GM23338 (cell line): ENCODE measurements at places on chromosomes 2 and 18. TPM values are rescaled to one million over a fixed set of nuclear protein-coding genes. Genes with fewer than 3 reads are reported as not detected.
A peak's percentile ranks its signal among the peaks of the same experiment; 100 is the strongest.

DNA sequence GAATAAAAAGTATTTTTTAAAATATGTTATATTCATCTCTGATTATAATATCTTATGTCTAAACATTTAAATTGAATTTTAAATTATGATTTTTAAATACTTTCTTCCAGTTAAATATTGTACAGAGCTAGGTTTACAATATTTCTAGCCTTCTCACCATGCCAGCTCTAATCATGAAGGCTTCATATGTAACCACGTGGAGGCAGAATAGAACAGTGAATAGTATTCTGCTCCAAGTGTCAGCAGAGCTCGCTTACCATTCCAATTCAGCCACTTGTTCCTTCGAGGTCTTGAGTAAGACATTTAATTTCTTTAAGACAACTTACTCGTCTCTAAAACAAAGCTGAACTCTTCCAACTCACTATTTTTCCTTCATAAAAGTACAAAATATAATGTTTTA is 871.8 kb downstream of the SUCLG1 start:
- DNase-seq = no peak
- H3K27ac ChIP-seq = no peak overlapping the region
- no peak overlapping the region for H3K4me3 ChIP-seq
- no peaks in the 10 kb centered on the region for H3K27me3 ChIP-seq

GRCh38 chr2:227607941-227608340 is 6.7 kb downstream of the SCYGR3 start:
- H3K4me1 ChIP-seq = no peaks in the 10 kb centered on the region
- H3K27ac ChIP-seq = no peak overlapping the region
- H3K4me3 ChIP-seq = no peak overlapping the region

DNA sequence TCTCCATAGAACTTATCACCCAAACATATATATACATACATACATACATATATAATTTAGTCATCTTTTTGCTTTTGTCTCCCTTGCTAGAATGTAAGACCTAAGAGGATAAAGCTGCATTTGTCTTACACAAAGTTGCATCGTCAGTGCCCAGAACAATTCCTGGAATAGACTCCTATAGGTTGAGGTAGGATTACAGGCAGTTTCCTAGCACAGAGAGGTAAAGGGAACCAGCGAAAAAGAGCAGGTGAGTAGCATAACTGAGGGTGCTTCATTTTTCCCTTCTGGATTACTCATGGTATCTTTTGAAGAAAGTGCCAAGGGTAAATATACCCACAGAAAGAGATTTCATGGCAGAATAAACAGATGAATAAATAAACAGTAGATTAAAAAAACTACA is 68.1 kb upstream of the AMMECR1L start:
- DNase-seq = no peak
- no peaks in the 10 kb centered on the region for H3K27me3 ChIP-seq
- peaks cover 33% of the 10 kb centered on the region for H3K36me3 ChIP-seq
- no peak overlapping the region for H3K4me3 ChIP-seq
- H3K4me1 ChIP-seq = no peaks in the 10 kb centered on the region
- no peak overlapping the region; the same call in 1 of the 2 replicates for H3K27ac ChIP-seq

- 0 out of 2 replicates have a peak, but pooled peaks cover 3% of the 10 kb centered on the region for H3K36me3 ChIP-seq
- no peak overlapping the region for H3K4me3 ChIP-seq
- H3K27me3 ChIP-seq = no peaks in the 10 kb centered on the region
- H3K27ac ChIP-seq = no peak overlapping the region
Measured at GRCh38 chr2:20582600-20583221, 68.2 kb downstream of the HS1BP3 start.

Gene TEX44
- not detected in 2 replicates for total RNA-seq

Gene TXNDC2
- total RNA-seq = not detected in 2 replicates

DNA sequence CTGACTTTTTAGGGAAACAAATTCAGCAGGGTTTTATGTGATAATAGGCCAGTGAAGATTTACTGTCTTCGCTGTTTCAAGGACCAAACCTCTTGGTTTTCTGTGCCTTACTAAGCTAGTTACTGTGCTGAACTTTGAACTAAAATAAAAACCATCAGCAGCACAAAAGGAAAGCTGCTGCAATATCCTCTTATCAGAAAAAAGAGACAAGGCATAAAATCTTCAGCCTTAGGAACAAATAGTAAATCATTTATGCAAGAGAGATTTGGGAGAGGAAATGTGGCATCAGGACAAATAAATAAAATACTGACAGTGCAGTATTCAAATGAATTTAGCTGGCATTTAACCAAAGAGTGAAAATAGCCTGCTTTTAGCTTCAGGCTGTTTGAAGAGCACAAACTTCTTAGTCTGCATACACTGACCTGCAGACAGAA is 64.1 kb upstream of the EHBP1 start:
- no peaks in the 10 kb centered on the region for H3K27me3 ChIP-seq
- DNase-seq = no peak
- no peaks in the 10 kb centered on the region for H3K36me3 ChIP-seq

Gene LIMS3
- total RNA-seq = 0.31 and 1.0 TPM in 2 replicates

- H3K36me3 ChIP-seq = no peaks in the 10 kb centered on the region
- H3K4me1 ChIP-seq = peaks cover 13% of the 10 kb centered on the region; the same call in 1 of the 2 replicates
- no peak overlapping the region for H3K27ac ChIP-seq
- H3K27me3 ChIP-seq = no peaks in the 10 kb centered on the region
Measured at GRCh38 chr18:73690222-73690621, 457.4 kb downstream of the FBXO15 start.

DNA sequence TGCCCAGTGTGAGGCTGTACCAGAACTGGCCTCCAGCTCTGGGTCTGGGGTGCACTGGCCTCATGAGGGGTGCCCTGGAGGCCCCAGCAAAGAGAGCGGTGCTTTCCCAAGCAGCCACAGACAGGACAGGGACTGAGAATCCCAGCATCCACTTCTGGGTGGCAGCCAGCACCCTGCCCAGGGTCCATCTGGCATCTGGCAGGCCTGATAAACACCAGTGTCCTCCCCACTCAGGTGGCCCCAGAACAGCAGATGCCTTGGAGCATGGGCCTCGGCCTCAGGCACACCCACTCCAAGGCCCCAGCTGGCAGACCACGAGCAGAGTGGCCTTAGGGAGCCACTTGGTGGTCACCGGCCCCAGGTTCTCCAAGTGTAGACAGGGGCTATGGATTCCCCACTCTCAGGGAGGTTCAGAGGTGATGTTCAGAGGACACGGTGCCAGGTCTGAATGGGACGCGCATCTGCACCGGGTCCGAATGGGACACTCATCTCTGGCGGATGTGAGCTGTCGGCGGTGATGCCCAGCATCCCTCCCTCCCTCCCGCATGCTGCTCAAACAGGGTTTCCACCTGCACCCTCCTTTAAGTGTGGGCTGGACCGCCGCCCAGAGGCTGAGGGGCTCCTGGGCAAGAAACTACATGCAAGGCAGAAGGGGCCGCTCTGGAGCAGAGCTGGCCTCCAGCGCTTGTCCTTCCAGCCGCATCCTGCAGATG is 82.2 kb upstream of the GPC1 start:
- no peaks in the 10 kb centered on the region for H3K36me3 ChIP-seq
- no peak for DNase-seq
- no peak overlapping the region for H3K4me3 ChIP-seq
- H3K27ac ChIP-seq = no peak overlapping the region

GRCh38 chr18:53749766-53750165 is 474.7 kb downstream of the MBD2 start:
- no peak for DNase-seq
- H3K27ac ChIP-seq = no peak overlapping the region
- no peak overlapping the region for H3K4me3 ChIP-seq

Gene WDR35
- total RNA-seq = 20.0 and 24.2 TPM in 2 replicates

DNA sequence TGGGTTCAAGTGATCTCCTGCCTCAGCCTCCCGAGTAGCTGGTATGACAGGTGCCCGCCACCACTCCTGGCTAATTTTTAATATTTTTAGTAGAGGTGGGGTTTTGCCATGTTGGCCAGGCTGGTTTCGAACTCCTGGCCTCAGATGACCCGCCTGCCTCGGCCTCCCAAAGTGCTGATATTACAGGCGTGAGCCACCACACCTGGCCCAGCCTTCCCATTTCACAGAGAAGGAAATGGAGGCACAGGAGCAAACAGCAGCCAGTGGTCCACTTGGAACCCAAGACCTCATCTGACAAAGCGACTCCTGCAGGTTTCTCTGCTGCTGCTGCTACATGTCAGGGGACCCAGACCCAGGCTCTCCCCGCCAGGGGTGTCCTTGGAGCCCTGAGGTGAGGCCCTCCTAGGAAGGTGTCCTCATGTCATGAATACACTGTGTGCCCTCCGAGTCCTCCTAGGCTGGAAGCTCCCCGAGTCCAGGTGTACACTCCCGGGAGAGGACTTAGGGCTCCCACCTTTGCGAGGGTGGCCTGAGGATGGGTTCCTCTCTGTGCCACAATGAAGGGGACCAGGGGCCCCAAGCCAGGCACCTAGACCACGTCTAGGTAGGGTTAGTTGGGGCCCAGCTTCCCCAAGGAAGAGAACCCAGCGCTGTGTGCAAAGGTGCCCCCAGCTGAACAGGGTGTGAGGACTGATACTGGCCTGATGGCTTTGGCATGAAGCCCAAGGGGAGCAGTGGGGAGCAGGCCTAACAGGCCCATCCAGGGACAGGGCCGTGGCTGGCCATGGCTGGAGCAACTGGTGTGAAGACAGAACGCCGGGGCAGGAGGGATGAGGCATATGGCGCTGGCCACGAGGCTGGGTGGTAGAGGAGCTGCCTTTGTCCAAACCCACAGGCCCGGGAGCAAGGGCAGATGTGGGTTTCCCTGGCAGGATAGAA is 56.1 kb downstream of the HS6ST1 start:
- H3K36me3 ChIP-seq = no peaks in the 10 kb centered on the region
- no peak overlapping the region for H3K4me3 ChIP-seq
- no peak for DNase-seq
- 0 out of 2 replicates have a peak, but pooled peaks cover 4% of the 10 kb centered on the region for H3K4me1 ChIP-seq
- no peak overlapping the region for H3K27ac ChIP-seq

Gene RAB12
- total RNA-seq = 80.4 and 92.3 TPM in 2 replicates

Gene RTTN
- total RNA-seq = 24.1 and 31.0 TPM in 2 replicates

Gene CXCR1
- not detected in 2 replicates for total RNA-seq

Gene CDH7
- 1.8 and 2.0 TPM in 2 replicates for total RNA-seq

DNA sequence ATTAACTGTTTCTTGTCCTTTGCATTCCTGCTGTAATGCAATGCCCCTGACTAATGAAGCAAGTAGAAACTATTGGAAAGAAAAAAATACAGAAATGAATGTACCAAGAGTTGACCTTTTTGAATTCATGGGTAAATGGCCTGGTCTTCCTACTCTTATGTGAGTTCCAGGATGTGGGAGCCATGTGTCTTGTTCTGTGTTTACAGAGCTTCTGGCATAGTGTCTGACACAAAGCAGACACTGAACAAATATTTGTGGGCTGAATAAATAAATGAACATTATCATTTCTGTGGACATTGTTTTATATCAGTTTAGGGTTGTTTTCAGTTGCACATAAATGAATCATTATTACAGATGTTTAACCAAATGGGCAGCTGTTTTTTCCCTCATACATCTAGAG is 155.5 kb downstream of the CD8B2 start:
- no peak overlapping the region for H3K27ac ChIP-seq
- no peak overlapping the region for H3K4me3 ChIP-seq
- no peak for DNase-seq
- no peaks in the 10 kb centered on the region for H3K36me3 ChIP-seq

DNA sequence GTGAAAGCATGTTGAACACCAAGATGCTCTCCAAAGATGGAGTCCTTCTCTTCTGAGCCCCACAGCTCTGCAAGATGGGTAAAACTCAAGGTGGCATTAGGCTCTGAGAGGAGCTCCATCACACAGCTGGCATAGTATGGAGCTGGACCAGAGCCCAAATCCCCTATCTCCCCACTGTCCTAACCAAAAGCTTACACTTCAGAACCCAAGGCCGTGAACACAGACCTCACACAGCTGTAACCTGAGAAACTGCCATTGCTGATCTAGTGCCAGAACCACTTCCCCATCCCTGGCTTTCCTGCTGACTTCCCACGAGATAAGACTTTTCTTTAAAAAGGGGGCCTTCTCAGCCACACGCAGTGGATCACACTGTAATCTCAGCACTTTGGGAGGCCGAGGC is 25.0 kb downstream of the TTC32 start:
- no peak overlapping the region for H3K4me3 ChIP-seq
- H3K4me1 ChIP-seq = no peaks in the 10 kb centered on the region
- no peak overlapping the region for H3K27ac ChIP-seq

- no peak overlapping the region for H3K27ac ChIP-seq
- peaks cover 11% of the 10 kb centered on the region; the same call in 1 of the 2 replicates for H3K4me1 ChIP-seq
- no peaks in the 10 kb centered on the region for H3K36me3 ChIP-seq
- H3K27me3 ChIP-seq = no peaks in the 10 kb centered on the region
Measured at GRCh38 chr2:63406641-63407040, 181.6 kb downstream of the WDPCP start.

Gene SULT1C4
- total RNA-seq = 2.1 TPM in 2 replicates

DNA sequence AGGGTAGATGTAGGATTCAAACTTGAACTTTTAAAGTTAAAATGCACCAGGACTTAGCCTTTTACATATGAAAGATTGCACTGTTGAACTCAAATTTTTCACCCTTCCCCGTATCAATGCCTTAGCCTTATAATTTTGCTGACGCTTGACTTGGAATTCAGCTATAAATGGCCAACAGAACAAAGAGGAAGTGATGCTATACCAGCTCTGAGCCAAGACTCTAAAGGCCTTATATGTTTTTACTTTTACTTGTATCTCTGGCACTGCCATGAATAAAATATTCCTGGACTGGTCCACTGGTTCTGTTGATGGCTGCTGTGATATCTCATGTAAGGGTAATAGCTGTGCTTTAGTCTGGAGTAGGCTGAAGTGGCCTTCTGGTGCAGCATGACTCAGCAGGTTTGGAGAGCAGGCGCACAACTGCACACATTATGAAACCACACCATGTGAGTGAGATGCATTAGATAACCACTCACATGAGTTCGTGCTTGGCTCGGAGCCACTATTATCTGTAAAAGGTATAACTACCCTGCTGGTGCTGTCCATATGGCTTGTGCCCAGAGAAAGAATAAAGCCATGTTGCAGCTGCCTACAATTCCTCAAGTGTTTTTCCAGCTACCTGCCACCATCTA is 8.4 kb upstream of the IER3IP1 start:
- H3K4me3 ChIP-seq = no peak overlapping the region
- peak; percentile 51 for DNase-seq
- 0 out of 2 replicates have a peak, but pooled peaks cover 3% of the 10 kb centered on the region for H3K4me1 ChIP-seq
- H3K27ac ChIP-seq = no peak overlapping the region

Gene GBX2
- 0.50 and 1.3 TPM in 2 replicates for total RNA-seq

DNA sequence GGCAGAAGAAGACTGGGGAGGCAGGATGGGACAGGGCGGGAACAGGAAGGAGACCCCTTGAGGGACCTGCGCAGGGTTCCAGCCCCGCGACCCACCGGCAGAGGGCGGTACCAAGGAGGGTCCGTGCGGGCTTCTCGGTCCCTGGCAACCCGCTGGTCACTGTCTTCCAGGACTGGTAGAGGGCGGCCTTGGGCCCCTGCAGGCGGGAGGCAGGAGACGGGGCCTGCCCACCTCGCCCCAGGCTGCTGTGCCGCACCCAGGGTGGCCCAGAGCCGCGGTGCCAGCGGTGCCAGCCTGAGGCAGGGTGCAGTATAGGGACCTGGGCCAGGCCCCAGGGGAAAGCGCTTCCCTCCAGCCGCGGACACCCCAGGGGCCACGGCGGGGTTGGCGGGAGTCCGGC is 34.5 kb downstream of the NEURL3 start:
- H3K4me3 ChIP-seq = peak overlapping the region; percentile 49
- no peaks in the 10 kb centered on the region for H3K27me3 ChIP-seq
- no peaks in the 10 kb centered on the region for H3K36me3 ChIP-seq
- peak; percentile 87 for DNase-seq
- no peak overlapping the region for H3K27ac ChIP-seq
